Activated CD8-positive, alpha-beta memory T cell treated with anti-CD3 and anti-CD28 coated beads for 1 hour (primary cell): ENCODE measurements at places on chromosomes 5 and 9.

GRCh38 chr5:66701244-66701643 lies 105.1 kb downstream of the MAST4 start:
- DNase-seq, result no peak

GRCh38 chr9:104144336-104144735 lies 50.2 kb downstream of the SMC2 start:
- DNase-seq, result no peak

DNA sequence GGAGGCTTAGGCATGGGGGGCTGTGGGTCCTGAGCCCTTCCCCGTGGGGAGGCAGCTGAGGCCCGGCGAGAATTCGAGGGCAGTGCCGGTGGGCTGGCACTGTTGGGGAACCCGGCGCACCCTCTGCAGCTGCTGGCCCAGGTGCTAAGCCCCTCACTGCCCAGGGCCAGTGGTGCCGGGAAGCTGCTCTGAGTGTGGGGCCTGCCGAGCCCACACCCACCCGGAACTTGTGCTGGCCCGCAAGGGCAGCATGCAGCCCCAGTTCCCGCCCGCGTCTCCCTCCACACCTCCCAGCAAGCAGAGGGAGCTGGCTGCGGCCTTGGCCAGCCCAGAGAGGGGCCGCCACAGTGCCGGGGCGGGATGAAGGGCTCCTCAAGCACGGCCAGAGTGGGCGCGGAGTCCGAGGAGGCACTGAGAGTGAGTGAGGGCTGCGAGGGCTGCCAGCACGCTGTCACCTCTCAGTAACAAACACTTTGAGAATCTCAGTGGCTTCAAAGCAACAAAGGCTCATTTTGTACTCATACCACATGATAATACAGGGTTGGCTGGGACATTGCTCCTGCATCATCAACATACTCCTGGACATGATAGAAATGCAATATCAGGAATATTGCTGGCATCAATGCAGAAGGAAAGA lies 265.7 kb upstream of the ANKRD55 start:
- no peak for DNase-seq

- DNase-seq, result no peak
These were observed 58.4 kb downstream of the ARHGEF37 start for GRCh38 chr5:149639737-149640136.

- DNase-seq, result no peak
These were observed 349.2 kb upstream of the MEF2C start for GRCh38 chr5:89232139-89232603.

- DNase-seq, result no peak
These were observed 69.4 kb downstream of the PCDH1 start for GRCh38 chr5:141808857-141809256.

DNA sequence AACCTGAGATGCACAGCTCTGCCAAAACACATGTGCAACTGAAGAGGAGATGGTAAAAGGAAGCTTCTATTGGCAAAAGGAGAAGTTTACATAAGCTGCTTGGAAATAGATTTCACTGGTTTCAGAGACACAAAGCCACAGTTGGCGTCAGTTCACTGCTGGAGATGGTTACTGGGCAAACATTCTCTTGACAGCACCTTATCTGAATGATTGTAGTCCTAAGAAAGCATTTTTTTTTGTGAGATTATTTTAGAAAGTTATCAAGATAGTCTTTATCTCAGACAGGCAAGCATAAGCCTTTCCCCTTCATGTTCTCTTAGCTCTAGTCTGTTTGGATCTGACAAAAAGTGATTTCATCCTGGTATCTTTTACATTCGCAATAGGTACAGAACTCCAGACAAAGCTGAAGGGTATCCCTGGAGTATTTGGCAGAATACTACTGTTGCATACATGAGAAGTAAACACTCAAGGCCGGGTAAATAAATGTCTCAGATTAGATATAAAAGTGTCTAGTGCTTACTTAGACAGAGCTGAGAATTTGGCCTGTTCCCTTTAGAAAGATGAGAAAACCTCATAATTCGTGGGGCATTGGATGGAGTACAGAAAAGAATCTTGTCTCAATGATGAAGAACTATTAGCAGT lies 1668.0 kb upstream of the NUDT12 start:
- DNase-seq, result no peak

DNA sequence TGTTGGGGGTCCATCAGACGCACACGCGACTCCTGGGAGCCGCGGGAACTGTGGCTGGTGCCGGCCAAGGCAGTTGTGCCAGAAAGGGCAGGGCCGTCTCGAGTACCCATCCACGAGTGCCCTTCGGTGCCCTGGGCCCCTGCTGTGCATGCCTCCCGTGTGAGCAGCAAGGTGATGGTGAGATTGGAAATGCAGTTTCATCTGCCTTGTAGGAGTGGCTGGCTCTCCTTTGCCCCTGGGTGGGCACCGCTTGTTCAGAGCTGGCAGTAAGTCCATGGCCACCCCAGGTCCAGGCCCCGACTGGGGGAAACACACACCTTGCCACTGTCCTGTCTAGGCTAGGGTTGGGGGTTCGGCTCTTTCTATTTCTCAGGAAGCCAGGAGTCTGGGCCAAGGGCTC lies 5.7 kb downstream of the NKD2 start:
- no peak for DNase-seq

- DNase-seq, result no peak
These were observed 37.2 kb downstream of the MARVELD2 start for GRCh38 chr5:69451941-69452647.

- no peak for DNase-seq
These were observed 10.2 kb downstream of the CMYA5 start for GRCh38 chr5:79699763-79700400.

GRCh38 chr5:102623329-102624065 lies 124.7 kb upstream of the SLCO6A1 start:
- DNase-seq, result no peak

DNA sequence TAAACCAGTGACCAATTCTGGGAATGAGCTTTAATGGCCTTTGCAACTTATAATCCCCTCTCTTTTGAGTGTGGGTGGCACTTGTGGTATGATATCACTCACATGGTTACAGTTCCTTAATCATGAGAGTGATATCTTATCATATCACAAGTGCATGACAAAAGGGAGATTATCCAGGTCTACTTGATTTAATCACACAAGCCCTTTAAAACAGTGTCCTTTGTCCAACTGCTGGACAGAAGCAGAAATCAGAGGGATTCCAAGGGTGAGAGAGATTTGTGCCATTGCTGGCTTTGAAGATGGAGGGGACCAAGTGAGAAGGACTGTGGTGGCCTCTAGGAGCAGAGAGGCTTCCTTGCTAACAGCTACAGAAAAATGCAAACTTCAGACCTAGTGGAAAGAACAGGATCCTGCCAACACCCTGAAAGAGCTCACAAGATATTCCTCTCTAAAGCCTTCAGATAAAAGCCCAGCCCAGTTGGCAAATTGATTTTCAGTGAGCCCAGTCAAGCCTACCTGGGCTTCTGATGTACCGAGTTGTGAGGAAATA lies 279.0 kb upstream of the TLE4 start:
- no peak for DNase-seq

GRCh38 chr5:74638544-74638969 lies 2.0 kb downstream of the ENC1 start:
- DNase-seq, result no peak

GRCh38 chr5:137217599-137218200 lies 281.4 kb downstream of the SPOCK1 start:
- no peak for DNase-seq

DNA sequence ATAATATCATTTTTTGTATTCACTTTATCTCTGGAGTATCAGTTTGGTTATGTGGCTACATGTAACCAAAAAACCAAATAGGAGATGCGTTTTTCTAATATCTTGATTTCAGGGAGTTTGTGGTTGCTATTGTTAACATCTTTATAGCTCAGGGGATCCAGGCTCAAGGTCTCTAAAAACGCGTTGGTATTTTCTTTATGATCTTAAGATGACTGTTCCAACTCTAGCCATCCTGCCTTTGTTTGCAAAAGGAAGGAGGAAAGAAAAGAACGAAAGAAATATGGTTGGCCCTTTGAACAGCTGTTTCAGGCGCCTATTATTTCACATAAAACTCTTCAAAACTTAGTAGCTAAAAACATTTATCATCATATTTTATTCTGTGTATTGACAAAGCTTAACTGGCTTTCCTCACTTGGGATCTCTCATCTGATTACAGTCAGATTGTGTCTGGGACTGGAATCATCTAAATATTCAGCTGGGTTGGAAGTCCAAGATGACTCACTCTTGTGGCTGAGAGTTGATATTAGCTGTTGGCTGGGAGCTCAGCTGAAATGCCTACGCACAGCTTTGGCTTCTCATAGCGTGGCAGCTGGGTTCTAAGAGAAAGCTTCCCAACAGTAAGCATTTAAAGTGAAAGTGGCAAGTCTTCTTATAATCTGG lies 60.1 kb downstream of the FAM174A start:
- DNase-seq, result no peak

DNA sequence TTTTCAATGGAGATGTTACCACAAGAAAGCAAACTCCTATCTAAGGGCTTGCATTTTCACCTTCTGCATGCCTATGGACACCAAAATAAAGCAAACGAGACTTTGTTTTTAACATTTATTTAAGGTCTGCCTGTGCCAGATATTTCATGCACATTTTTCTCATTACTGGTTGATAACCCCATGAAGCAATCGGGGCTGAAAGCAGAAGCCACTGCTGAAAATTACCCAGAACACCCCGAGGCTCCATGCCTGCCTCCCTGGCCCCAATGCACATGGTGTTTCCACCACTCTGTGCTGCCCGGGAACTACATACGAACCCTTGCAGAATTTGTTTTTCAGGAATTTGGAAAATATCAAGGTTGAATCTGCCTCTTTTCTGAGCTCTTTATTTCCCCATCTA lies 240.1 kb downstream of the NR2F1-AS1 start:
- DNase-seq, result no peak

DNA sequence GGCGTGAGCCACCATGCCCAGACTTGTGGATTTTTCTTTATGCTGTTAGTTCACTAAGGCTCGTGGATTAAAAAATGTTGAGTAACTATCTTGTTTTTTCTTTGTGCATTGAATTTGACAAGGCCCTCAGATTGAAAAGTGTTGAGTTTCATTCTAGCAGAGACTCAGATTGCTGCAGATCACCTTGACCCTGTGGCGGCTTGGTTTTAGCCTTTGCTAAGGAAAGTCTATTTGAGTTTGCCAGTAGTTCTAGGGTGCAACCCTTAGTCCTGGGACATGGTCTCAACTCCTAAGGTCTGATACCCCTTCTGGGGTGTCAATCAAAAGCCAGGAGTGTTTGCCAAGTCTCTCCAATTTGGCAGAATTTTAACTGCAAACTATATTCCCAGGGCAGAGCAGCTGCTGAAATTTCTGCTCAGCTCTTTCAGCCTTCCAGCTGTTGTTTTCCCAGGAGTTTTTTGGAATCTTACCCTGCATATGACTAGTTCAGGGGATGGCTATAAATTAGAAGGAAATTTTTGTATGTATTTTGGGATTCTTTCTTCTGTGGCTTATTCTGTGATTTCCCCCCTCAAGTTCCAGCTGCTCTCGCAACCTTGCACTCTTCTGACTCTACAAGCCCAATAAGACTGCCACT lies 84.3 kb upstream of the HAND1 start:
- DNase-seq, result no peak

DNA sequence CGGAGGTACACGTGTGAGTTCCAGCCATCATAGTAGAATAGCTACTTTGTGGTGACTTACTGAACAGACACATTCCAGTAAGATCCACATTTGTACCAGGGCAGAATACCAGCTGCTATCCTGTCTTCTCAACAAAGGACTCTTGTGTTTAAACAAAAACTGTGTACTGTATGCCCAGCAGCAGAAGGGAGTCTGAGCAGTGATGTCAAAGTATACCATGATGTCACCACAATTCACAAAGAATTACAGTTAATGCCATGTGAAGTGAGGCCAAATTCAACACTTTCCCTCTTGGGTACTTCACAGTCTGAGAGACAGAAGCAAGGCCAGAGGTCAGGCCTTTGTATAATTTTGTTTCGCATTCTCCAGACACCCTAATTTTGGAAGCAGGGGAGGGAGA lies 137.0 kb downstream of the ADAMTSL1 start:
- no peak for DNase-seq

DNA sequence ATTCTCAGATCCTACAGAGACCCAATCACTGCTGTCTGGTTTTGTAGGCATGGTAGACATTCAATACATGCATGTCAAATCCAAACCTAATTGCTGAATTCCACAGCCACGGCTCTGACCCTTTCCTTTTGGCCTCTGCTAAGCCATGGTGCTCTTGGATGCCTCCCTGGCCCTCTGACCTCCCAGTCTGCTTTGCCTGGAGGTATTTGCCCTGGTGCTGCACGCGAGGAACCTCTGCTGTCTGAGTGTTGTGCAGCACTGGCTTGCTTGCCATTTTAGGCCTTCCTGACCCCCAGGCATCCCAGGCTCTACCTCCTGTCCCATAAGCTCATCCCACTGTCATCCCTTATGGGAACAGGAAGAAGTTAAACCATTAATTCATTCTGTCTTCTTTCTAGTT lies 60.9 kb downstream of the DOCK2 start:
- no peak for DNase-seq

DNA sequence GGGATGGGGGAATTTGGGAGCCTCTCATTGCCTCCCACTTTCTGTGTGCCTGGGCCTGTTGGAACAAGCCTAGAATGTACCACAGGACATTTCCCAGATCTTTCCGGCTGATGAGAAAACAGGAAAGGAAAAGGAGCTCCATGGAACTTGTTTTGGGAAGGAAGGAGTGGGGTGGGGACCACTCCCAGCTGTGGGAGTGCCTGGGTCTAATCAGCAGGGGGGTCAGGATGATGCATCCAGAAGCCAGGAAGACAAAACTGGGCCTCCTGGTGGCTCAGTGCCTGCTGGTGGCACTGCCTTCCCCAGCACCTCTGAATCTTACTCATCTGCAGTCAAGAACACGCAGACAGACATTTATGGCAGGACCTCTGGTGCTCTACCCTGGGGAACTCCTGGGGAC lies 2.8 kb downstream of the SMIM33 start:
- DNase-seq, result no peak

GRCh38 chr5:7018198-7018597 lies 305.0 kb downstream of the TENT4A start:
- no peak for DNase-seq

- DNase-seq, result peak; percentile 19
These were observed 168.3 kb upstream of the OTULINL start for GRCh38 chr5:14413331-14413750.

GRCh38 chr9:116154976-116155697 lies 1.5 kb downstream of the PAPPA start:
- no peak for DNase-seq
